ENCODE measurements at places on chromosomes 5 and 9.

GRCh38 chr9:31389075-31389474 lies 995.4 kb upstream of the ACO1 start:
- no peak for DNase-seq

GRCh38 chr9:108844391-108844790 lies 11.4 kb downstream of the ACTL7B start:
- DNase-seq, result no peak

DNA sequence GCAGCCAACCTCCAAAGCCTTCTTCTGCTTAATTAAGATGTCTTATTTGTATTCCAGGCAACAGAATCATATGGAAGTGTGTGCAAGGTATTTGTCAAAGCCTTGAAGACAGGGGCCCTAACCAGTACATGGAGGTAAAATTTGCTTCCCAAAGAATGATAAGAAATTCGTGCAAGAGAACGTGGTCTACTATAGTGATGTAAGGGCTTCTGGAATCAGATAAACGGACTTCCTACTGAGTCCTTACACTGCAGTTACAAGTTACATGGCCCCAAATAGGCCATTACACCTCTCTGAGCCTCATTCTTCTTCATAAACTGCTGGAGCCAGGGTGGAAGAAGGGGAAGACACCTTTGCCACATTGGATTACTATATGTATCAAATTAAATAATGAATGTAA lies 15.9 kb upstream of the ISOC1 start:
- DNase-seq, result no peak

DNA sequence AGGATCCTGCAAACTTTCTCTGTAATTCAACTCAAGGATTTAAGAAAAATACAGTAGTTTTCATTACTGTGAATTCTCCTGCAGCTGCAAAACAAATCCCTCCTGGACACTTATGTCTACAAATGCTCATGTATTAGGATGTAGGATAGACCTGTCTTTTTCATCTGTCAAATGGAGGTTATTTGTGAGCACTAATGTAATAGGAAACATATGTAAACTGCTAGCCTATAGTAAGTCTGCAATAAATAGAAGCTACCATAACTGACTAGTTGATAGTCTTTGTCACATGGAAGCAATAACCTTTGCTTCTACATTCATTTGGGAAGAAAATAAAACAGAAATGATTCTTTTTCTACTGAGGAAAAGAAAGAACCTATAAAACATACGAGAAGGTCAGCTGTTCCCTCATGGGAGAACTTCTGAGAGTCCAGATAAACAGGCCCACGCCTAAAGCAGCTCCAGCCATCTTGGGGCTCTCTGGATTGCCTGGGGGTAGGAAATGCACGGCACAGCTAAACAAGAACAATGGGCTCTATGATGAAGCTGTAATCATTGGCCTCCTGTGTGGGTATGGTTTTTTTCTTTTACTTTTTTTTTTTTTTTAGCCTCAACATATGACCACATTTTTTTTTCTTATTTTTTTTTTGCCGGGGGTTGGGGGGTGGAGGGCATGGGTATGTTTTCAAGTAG lies 6.2 kb downstream of the KCNV2 start:
- DNase-seq, result no peak

DNA sequence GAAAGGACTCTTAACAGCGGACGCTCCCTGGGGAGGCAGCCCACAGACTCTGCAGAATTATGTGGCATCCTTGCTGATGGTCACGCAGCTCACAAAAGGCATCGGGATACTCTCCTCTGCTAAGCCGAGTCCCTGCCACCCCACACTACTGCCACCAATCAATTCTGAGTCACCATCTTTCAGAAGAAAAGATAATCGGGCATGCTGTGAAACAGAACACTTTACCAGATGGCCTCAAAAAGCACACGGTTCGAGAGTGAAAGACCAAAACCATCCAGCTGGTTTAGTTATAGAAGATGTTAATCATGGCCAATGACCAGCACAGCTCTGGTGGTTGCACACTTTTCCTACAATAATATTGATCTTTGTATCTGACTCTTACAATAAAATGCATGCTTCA lies 136.3 kb downstream of the MYO10 start:
- DNase-seq, result no peak

DNA sequence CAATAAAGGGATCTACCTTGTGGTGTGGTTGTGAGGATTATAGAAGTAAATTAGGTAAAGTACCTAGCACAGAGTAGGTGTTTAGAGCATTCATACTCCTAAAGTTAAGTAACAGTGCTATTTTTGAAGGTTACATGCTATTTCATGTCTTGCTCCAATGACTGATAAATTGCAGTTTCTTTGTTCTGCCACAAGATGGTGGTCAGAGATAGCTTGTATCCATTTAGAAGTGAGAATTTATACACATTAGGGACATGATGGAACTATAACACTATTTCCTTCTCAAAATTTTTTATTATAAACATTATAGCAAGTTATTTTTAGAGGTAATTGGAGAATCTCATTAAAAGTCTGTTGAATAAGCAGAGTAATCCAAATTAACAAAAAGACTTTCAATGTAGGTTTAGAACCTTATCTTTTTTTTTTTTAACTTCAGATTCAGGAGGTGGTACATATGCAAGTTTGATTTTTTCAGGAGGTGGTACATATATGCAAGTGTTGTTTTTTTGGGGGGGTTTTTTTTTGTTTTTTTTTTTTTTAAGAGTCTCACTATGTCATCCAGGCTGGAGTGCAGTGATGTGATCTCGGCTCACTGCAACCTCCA lies 17.1 kb downstream of the MTREX start:
- DNase-seq, result no peak

DNA sequence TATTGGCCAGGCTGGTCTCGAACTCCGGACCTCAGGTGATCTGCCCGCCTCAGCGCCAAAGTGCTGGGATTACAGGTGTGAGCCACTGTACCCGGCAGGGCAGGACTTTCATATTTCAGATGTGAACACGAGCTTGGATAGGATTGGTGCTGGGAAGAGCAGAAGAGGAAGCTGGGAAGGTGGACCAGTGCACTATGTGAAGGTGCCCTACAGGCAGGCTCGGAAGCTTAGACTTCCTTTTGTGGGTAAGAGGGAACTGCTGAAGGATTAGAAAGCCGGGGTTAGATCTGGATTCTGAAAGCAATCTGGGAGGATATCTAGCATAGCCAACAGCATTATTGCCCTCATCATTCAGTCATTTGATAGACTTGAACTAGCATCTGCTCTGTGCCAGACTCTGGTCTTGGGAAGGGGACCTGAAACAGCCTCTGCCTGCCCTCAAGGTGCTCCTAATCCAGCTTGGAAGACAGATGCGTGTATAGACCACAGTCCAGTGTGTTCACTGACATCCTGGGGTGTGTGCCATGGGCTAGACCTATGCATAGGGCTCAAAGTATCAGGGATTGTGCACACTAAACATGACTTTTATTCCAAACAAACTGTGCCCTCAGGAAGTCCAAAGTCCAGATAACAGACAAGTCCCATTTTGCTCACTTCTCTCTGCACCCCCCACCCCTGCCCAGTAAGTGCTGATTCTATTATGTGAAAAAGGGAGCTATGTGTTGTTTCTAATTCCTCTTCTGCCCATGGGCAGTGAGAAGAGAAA lies 637 bp downstream of the CBY3 start:
- DNase-seq, result no peak

- DNase-seq, result no peak
Observed at GRCh38 chr5:21254161-21254560, 1266.2 kb upstream of the CDH18 start.

GRCh38 chr5:181098762-181099601 lies 32.0 kb downstream of the OR2V1 start:
- no peak for DNase-seq

GRCh38 chr5:174720612-174721529 lies 3.5 kb upstream of the MSX2 start:
- DNase-seq, result no peak

- DNase-seq, result no peak
Observed at GRCh38 chr5:124056326-124056990, 544.5 kb downstream of the CSNK1G3 start.

- no peak for DNase-seq
Observed at GRCh38 chr5:55899344-55899743, 48.2 kb downstream of the IL31RA start.

GRCh38 chr9:95250462-95251221 lies 66.9 kb downstream of the FANCC start:
- DNase-seq, result no peak

DNA sequence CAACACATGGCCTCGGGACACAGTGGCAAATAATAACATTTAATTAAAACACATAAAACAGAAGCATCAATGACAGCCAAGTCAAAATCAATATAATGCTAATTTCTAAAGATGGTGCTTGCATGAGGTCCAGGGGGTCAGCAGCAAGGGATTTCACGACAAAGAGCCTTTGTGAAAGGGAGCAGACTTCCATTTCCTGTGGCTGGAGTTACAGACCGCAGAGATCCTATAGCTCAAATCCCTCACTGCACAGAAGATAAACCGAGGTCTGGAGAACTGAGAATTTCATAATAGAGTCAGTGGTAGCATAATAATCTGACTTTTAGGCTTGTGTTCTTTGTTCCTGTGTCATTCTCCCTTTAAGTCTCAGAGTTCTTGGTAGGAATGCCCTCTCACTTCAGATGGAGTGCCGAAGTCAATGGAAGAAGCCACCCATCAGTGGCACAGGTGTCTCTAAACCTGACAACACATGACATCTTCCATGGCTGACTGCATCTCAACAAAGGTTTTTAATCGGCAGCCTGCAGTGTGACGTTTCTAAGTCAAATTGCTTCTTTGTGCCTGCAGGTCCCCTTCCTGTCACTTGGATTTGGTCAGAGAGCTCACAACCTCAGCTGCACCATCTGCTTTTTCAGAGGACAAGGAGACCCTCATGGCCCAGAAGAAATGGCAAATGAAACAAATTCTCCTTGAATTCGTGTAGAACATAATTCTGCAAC lies 67.4 kb downstream of the CARTPT start:
- no peak for DNase-seq

Measured in stimulated activated CD4-positive, alpha-beta T cell treated with anti-CD3 and anti-CD28 coated beads, Interleukin-2, amount 100 ng/mL, for 48 hours (primary cell).